ENCODE measurements at places on chromosomes 5 and 9.
A peak's percentile ranks its signal among the peaks of the same experiment; 100 is the strongest.

GRCh38 chr9:136521537-136521936, 24.3 kb downstream of the NOTCH1 start:
- no peak for DNase-seq

DNA sequence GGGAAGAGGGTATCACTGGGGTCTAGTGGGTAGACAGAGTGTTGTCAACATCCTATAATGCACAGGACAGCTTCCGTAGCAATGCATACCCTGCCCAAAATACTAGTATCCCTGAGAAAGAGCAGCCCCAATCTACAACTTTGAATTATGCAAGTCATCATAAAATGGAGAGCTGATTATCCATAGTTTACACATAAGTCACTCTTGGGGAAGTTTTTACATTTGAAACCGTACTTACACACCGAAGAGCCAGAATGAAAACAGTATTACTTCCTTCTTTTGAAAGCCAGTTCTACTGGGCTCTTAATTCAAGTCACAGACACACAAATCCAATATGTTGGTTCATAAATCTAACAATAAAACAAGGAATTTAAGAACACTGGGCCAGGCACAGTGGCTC, 21.6 kb downstream of the RNF145 start:
- no peak for DNase-seq

DNA sequence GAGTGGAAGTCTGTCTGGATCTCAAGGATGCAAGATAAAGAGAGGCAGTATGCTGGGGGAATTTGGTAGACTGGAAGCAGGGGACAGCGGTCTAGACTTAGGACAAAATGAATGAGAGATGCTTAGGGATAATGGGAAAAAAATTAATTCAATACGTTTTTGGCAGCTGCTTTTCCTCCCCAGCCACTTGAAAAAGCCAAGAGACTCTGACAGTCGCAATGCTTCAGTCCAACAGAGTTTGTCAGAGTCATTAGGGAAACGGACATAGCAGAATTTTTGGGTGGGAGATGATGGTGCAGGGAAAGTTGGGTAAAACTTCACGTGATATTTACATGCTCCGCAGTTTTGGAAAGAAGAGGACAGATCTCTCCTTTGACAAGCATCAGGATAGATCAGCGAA, 129.7 kb downstream of the GOLPH3 start:
- no peak for DNase-seq

DNA sequence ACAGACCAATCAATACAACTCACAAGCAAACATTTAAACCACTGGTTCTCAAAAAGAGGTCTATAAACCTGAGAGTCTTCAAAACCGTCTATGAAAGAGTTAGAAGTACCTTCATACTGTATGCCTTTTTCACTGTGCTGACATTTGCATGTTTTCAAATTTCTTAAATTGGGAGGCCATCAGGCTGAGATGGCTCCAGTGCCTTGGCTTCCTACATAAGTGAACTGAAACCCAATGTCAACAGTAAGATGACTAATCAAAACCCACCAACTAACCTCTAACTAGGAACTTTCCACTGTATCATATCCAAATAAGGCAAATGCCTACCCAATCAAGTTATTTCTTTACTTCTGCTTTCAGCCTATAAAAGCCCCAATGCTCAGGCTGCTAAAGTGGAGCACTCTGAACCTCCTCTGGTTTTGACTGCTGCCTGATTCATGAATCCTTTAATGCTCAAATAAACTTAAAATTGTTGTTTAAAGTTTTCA, 35.1 kb downstream of the FAM13B start:
- DNase-seq, result no peak

GRCh38 chr5:55994495-55994997, at the start of gene IL6ST:
Gene IL6ST (minus strand): TSS chr5:55994963. CDS start chr5:55976278, 18,685 bp downstream.
- DNase-seq, result no peak

GRCh38 chr9:113609562-113610318, 146.2 kb downstream of the RGS3 start:
- no peak for DNase-seq

DNA sequence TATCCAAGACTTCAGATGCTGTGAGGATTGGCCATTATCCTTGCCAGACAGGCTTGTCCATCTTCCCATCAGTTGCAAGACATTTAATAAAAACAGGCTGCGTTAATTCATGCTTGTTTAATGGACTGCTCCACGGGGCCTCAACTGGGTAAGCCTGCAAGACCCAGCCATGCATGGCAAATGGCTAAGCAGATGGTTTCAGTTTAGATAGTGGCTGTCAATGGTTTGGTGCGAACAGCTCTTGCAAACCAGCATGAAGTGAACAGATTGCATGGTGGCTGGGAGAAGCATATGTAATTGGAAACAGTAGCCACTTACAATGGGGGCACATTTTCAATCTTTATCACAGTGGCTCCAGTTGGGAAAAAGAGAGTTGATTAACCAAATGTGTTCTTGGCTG, 628.2 kb upstream of the KLF4 start:
- DNase-seq, result no peak

DNA sequence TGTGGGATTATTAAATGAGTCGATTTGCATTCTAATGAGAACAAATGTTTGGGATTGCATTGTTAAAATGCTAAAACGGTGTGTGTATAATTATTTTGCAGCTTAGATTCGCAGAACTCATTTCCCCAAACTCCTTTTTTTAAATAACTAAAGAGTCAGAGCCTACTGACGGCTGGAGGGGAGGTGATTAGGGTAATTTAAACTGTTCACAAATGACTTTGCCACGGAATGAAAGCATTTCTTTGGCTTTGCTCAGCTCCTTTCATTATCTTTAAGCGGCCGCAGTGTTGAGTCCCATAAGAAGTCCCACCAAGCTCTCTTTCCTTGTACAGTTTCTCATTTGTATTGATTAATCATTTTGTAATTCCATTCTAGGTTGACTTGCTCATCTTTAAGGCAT, 1632.8 kb downstream of the MAT2B start:
- DNase-seq, result no peak

DNA sequence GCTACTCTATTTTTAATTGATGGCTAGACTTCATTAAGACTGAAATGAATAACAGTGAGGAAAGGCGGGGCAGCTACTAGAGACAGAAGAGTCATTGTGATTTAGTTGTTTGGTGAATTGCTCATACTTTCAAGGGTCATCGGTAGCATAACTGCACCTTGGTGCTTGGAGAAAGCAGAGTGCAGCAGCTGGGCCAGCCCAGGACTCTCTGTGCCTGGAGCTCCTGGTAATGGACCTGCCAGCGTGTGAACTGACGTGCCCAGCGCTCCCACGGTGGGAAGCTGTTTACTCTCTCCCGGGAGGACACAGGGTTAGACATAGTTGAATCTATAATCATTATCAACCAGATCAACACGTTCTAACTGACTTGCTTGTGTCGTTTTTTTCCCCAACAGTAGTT, 42.9 kb downstream of the LURAP1L start:
- no peak for DNase-seq

DNA sequence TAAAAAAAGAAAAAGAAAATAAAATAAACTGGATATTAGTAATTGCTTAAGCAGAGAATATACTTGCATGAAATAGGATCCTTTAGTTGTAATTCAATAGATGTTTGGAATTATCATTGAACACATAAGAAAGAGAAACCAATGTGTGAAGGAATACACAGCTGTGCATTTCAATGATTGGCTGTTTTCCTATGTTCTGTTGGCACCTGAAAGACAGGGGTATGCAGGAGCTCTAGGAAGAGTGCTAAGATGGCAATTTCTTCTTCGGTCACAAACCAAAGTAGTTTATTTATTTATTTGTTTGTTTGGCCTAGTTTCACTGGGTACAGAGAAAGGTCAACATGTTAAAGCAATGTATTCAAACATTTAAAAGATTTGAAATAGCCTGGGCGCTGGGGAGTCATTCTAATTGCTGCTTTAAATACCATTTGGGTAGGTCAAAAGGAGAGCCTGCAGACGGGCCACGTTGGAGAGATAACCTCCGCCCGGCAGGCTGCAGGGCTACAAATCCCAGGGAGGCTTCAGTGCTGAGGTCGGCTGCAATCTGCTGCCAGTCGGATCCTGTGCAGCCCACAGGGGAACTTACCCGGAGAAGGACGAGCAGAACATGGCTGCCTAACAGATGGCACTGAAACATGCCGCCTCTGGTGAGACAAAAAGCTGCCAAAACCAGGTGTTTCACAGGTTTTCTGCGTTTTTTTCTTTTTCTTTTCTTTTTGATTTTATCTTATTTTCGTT, 154.2 kb upstream of the TYRP1 start:
- DNase-seq, result no peak

DNA sequence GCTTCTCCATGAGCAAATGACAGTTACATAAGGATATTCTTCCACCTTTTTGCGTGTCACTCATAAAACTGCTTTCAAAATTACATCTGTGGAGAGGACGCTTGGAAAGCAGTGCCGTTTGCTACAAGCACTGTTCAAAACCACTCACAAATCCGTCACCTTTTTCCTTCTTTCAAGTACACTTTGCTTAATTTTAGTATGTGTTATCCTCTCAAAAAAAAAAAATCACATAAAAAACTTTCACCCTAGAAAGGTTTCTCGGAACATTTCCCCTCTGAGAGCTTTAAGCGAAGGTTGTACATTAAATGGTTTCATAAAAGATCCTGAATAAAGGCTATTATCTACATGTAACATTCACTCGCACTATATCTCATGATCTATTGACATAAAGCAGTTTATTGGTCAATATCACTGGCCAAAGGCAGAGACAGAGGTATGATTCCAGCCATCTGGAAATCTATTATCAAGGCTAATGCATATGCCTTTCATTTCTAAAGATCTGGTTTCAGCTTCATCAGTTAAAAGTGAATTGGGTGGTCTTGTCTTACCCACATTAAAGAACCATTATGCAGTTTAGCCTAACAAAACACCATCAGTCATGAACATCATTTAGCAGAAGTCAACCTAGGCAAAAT, 163.6 kb downstream of the ENC1 start:
- no peak for DNase-seq

GRCh38 chr9:14597171-14597799, 95.9 kb downstream of the ZDHHC21 start:
- no peak for DNase-seq

DNA sequence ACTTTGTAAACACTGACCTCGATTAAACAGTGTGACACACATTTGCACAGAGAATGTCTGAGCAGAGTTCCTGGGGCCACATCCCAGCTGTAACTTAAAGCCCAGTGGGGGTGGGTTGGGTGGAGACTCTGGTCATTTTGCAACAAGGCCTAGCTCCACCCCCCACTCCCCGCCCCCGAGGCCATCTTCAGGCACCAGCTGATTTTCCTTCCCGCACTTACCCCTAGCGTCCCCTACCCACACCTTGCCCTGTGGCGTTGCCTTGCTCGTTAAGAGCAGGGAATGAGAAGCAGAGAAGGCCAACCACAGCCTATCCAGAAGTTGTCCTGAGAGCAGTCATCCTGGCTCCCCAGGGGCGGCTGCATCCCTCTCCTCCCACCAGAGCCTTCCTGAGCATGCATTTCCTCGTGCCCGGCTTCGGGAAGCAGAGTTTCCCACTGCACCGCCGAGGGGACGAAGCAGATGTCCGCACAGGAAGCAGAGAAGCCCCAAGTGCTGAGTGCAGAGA, 101.7 kb upstream of the SARDH start:
- no peak for DNase-seq

GRCh38 chr5:2238732-2239131, 356.0 kb upstream of the IRX4 start:
- peak; percentile 31 for DNase-seq

GRCh38 chr5:179154346-179154990, 94.3 kb downstream of the ZNF354C start:
- DNase-seq, result no peak

- DNase-seq, result no peak
Observed at GRCh38 chr9:131658377-131659129, 81.3 kb downstream of the RAPGEF1 start.

GRCh38 chr5:103272377-103272776, 13.8 kb downstream of the MACIR start:
- no peak for DNase-seq

GRCh38 chr5:99369797-99370593, 441.2 kb upstream of the CHD1 start:
- no peak for DNase-seq

DNA sequence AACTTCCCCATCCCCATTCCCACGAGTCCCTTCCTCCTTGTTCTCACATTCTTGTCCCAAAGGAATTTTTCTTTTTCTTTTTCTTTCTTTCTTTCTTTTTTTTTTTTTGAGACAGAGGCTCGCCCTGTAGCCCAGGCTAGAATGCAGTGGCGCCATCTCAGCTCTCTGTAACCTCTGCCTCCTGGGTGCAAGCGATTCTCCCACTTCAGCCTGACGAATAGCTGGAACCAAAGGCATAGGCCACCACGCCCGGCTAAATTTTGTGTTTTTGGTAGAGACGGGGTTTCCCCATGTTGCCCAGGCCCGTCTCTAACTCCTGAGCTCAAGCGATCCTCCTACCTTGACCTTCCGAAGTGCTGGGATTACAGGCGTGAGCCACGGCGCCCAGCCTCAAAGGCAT, 751 bp downstream of the DNAI1 start:
- no peak for DNase-seq

- no peak for DNase-seq
Observed at GRCh38 chr5:82375488-82376244, 97.5 kb upstream of the RPS23 start.

DNA sequence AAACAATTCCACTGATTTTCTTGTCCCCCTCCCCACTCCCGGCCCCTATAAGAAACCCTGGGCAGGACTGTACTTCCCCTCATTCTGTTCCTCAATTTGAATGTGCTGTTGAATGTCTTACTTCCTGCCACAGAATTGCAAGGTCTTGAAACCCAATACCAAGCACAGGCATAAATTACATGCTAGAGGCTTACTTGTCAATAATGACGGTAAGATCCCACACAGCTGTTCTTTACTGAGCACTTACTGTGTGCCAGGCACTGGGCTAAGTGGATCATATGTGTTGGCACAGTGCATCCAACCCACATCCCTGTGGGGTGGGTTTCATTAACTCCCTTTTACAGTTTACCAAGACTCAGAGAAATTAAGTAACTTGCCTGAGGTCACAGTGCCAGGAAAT, 63.4 kb downstream of the MVB12B start:
- DNase-seq, result no peak

- DNase-seq, result no peak
Observed at GRCh38 chr5:175059687-175060211, 335.4 kb downstream of the MSX2 start.

DNA sequence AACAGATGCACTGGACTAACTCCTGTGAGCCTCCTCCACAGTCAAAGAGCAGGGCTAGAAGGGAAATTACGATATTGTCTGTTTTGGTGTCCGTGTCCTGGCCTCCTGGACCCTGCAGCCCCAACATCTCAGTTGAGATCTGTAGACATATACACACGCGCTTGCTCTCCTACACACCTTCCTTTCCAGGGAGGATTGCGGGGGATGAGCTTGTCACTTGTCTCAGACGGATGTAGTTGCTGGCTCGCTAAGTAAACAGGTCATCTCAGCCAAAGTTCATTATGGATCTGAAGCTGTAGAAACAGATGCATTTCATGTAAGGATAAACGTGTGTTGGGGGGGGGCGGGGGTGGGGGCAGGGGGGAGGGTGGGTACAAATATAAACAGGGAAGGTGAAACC, 549.3 kb downstream of the CCDC171 start:
- no peak for DNase-seq

GRCh38 chr5:173354645-173355044, 26.4 kb upstream of the STC2 start:
- no peak for DNase-seq
